ENCODE measurements at places on chromosomes 5 and 9. TPM values are rescaled to one million over a fixed set of nuclear protein-coding genes. Genes with fewer than 3 reads are reported as not detected.
A peak's percentile ranks its signal among the peaks of the same experiment; 100 is the strongest.

GRCh38 chr9:98580956-98581355, 127.8 kb downstream of the GABBR2 start:
- H3K27ac ChIP-seq = no peak overlapping the region
- H3K4me1 ChIP-seq = no peaks in the 10 kb centered on the region
- H3K36me3 ChIP-seq = no peaks in the 10 kb centered on the region
- no peak for DNase-seq

Gene SOX30
- total RNA-seq = 0.09 TPM

Gene FABP6
- not detected for total RNA-seq

Gene PTGER4
- total RNA-seq = 17.2 TPM

Gene LCNL1
- 1.4 TPM for total RNA-seq

- H3K27me3 ChIP-seq = no peaks in the 10 kb centered on the region
- H3K4me1 ChIP-seq = no peaks in the 10 kb centered on the region
- no peaks in the 10 kb centered on the region for H3K36me3 ChIP-seq
- no peak for DNase-seq
Measured at GRCh38 chr5:140977003-140977402, 10.7 kb downstream of the PCDHAC2 start.

Gene PCDHB10
- total RNA-seq = 2.3 TPM

DNA sequence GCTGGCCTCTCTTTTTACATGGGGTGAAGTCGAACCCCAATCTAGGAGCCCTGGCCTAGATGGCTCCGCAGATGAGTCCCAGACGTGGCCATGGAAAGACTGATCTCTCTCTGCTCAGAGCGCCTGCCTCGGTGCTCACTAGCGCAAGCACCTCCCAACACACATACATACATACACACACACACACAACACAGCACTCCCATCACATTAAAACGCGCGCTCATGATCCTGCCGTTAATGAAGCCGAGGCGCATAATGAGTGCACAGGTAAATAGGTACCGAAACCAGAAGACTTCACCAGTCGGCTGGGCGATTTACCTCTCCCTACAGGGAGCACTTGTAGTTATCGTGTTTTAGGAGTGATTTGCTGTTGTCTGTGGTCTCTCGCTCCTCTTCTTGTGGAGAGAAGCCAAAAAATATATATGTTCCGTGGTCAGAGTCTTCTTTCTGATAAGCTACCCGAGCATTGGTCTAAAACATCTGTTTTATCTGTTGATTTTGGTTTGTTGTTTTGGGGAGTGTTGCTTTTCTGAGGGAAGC, 207.7 kb downstream of the MEF2C start:
- H3K36me3 ChIP-seq = no peaks in the 10 kb centered on the region
- H3K4me3 ChIP-seq = peak overlapping the region; percentile 37
- peaks cover 78% of the 10 kb centered on the region for H3K27me3 ChIP-seq
- no peak overlapping the region for H3K27ac ChIP-seq
- DNase-seq = no peak
- peaks cover 7% of the 10 kb centered on the region for H3K4me1 ChIP-seq

Gene RGS3
- total RNA-seq = 114 TPM

- H3K36me3 ChIP-seq = no peaks in the 10 kb centered on the region
- H3K4me1 ChIP-seq = peaks cover 3% of the 10 kb centered on the region
- no peak overlapping the region for H3K4me3 ChIP-seq
- no peak for DNase-seq
- H3K27me3 ChIP-seq = peaks cover 3% of the 10 kb centered on the region
Measured at GRCh38 chr9:36815023-36815422, 219.0 kb downstream of the PAX5 start.

DNA sequence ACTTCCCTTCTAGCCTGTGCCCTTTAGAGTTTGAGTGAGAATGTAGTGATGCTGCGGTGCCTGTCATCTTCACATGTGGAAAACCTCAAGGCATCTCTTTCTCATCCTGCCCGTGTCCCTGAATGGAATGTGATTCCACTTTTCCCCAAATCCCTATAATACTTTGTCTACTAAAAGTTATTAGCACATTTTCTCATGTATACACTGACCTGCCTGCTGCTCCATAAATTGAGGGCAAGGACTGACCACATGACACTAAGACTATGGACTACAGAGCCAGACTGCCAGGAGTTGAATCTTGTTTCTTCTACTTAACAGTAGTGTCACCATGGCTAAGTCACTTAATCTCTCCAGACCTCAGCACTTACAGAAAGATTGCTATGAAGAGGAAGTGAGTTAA, 93.0 kb downstream of the TEK start:
- no peaks in the 10 kb centered on the region for H3K36me3 ChIP-seq
- H3K27ac ChIP-seq = no peak overlapping the region
- H3K27me3 ChIP-seq = no peaks in the 10 kb centered on the region
- no peak for DNase-seq
- no peaks in the 10 kb centered on the region for H3K4me1 ChIP-seq

DNA sequence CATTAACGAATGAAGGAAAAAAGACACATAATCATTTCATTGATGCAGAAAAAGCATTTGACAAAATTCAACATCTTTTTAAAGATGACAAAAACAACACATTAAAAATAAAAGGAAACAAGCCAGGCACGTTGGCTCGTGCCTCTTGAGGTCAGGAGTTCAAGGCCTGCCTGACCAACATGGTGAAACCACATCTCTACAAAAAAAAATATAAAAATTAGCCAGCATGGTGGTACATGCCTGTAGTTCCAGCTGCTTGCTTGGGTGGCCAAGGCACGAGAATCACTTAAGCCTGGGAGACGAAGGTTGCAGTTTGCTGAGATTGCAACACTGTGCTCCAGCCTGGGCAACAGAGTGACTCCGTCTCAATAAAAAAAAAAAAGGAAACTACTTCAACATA, 77.0 kb downstream of the ERCC6L2 start:
- H3K4me3 ChIP-seq = no peak overlapping the region
- no peaks in the 10 kb centered on the region for H3K4me1 ChIP-seq

Gene GPR21
- total RNA-seq = 4.1 TPM

DNA sequence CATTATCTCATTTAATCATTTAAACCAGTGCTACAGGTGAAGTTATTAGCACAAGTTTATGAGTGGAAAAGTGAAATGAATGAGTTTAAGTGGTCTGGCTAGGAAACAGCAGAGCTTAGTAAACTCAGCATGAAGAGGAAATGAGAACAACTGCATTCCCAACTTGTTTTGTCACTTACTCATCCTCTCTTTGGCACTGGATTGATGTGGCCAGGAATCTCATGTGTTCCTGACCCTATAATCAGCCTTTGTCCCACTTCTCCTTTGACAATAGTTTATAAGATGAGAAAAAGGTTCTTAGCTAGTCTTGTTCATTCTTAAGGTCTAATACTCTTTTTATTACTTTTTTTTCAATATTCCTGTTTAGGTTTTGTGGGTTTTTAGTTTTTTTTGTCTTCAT, 559.2 kb upstream of the TLE4 start:
- no peaks in the 10 kb centered on the region for H3K36me3 ChIP-seq
- H3K27ac ChIP-seq = no peak overlapping the region
- DNase-seq = no peak
- no peaks in the 10 kb centered on the region for H3K4me1 ChIP-seq
- no peaks in the 10 kb centered on the region for H3K27me3 ChIP-seq

- peak within 1 kb of the TSS; percentile 5 for H3K27ac ChIP-seq
- DNase-seq = peak; percentile 88
Measured at GRCh38 chr5:122078116-122079110, at the start of gene LOX. Gene LOX, minus strand, starts transcription at chr5:122078259. Its CDS starts 274 bp downstream, at chr5:122077985.

Gene PFN3
- not detected for total RNA-seq

Gene SLC36A2
- total RNA-seq = 1.8 TPM

DNA sequence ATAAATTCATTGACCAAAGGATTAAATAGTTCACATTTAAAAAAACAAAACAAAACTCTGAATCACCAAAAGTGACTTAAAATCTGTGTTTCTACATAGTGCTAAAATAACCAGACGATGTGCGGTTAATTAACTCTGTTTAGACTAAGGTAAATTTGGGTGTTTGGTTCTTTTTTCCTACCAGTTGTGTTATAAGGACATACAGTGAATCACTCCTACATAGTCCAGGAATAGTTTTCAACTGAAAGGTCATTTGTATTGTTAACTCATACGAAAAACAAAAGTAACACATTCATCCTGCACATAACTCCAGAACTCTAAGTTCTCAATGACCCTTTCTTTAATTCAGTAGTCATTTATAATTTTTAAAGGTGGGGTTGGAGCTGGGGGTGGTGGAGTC, 203.7 kb downstream of the GLIS3 start:
- H3K4me3 ChIP-seq = no peak overlapping the region
- no peak for DNase-seq
- H3K27me3 ChIP-seq = no peaks in the 10 kb centered on the region
- no peak overlapping the region for H3K27ac ChIP-seq
- no peaks in the 10 kb centered on the region for H3K4me1 ChIP-seq

GRCh38 chr9:117952581-117952980, 248.4 kb downstream of the TLR4 start:
- H3K4me1 ChIP-seq = no peaks in the 10 kb centered on the region
- no peak overlapping the region for H3K27ac ChIP-seq
- H3K4me3 ChIP-seq = no peak overlapping the region
- DNase-seq = no peak
- no peaks in the 10 kb centered on the region for H3K36me3 ChIP-seq

- no peaks in the 10 kb centered on the region for H3K27me3 ChIP-seq
- DNase-seq = peak; percentile 87
- no peak overlapping the region for H3K27ac ChIP-seq
Measured at GRCh38 chr9:127741831-127742434, 6.8 kb upstream of the TOR2A start.

Gene RCL1
- 22.8 TPM for total RNA-seq

Gene OR2Y1
- total RNA-seq = not detected

Gene SELENOP
- 305 TPM for total RNA-seq

DNA sequence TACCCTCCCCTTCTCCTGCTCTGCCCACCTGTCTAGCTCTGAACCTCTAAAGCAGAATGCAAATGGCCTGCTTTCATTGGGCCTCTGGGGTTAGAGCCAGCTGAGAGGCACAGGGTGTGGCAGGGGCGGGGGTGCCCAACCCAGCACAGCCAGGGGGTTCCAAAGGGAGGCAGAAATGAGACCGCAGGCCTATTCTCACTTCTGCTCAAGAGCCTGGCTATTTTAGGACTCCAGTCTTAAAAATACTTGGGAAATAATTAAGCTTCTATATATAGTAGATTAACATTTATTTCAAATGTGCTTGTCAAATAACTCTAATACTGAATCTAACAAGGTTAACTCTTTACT, 5.7 kb downstream of the QSOX2 start:
- no peak for DNase-seq
- no peaks in the 10 kb centered on the region for H3K36me3 ChIP-seq
- no peak overlapping the region for H3K27ac ChIP-seq
- H3K4me3 ChIP-seq = no peak overlapping the region
- peaks cover 12% of the 10 kb centered on the region for H3K4me1 ChIP-seq

DNA sequence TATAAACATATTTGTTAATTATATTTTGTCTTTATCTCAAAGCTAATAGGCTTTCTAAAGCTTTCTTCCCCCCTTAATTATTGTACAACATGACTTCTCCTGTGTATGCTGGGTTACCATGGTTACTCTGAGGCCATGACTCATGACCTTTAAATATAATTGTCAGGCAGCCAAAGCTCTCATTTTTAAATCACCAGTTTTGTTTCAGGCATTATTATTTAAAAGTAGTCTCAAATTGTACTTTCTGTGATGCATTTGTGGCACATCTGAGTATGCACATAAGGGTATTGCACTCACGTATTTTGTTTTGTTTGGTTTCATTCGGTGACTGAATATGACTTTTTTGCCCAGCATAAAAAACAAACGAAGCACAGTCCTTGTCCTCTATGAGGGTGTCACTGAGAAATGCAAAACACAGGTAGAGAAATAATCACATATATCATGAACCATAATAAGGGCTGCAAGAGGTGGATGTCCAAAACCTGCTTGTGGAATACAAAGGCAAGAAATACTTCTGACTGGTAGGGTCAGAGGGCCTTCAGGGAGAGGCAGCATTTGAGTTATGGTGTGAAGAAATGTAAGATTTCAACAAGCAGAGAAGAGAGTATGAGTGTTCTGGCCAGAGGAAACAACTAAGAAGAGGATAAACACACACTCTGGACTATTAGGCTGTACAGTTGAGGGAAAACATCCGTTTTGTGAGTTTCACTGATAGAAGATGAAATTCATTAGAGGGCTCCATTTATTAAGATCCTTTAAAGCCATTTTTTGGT, 2.1 kb downstream of the CCDC192 start:
- no peaks in the 10 kb centered on the region for H3K4me1 ChIP-seq
- no peaks in the 10 kb centered on the region for H3K36me3 ChIP-seq
- DNase-seq = no peak
- H3K4me3 ChIP-seq = no peak overlapping the region

DNA sequence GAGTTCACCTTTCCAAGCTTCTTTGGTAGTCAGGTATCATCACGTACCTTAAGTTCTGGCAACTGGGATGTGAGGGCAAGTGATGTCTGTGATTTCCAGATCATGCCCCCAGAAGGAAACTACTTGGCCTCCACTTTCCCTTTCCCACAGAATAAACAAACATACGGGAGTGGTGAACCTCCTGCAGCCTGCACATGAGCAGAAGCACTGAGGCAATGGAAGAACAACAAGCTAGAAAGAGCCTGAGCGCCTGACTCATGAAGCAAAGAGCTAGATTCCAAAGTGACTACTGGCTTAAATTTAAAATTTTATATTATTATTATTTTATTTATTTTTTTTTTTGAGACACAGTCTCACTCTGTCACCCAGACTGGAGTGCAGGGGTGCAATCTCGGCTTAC, 35.0 kb downstream of the ARL15 start:
- H3K27ac ChIP-seq = no peak overlapping the region
- peaks cover 19% of the 10 kb centered on the region for H3K4me1 ChIP-seq
- no peaks in the 10 kb centered on the region for H3K36me3 ChIP-seq
- H3K4me3 ChIP-seq = no peak overlapping the region
- H3K27me3 ChIP-seq = no peaks in the 10 kb centered on the region
- no peak for DNase-seq

DNA sequence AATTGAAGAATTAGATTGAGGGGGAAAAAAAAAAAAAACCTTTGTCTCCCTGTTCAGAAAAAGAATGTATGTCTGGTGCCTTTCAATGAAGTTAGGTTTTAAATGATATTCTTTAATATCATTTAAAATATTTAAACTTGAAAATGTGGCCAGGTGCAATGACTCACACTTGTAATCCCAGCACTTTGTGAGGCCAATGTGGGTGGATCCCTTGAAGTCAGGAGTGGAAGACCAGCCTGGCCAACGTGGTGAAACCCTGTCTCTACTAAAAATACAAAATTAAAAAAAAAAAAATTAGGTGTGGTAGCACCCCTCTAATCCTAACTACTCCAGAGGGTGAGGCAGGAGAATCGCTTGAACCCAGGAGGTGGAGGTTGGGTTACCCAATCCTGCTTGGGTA, 111.1 kb upstream of the RASA1 start:
- no peak overlapping the region for H3K4me3 ChIP-seq
- H3K4me1 ChIP-seq = no peaks in the 10 kb centered on the region
- H3K27ac ChIP-seq = no peak overlapping the region
- no peaks in the 10 kb centered on the region for H3K36me3 ChIP-seq
- H3K27me3 ChIP-seq = no peaks in the 10 kb centered on the region
- DNase-seq = no peak

Gene LURAP1L
- 11.1 TPM for total RNA-seq

GRCh38 chr9:133978226-133978898, 13.8 kb downstream of the VAV2 start:
- H3K4me1 ChIP-seq = no peaks in the 10 kb centered on the region
- DNase-seq = peak; percentile 41
- no peak overlapping the region for H3K27ac ChIP-seq
- no peak overlapping the region for H3K4me3 ChIP-seq
- no peaks in the 10 kb centered on the region for H3K27me3 ChIP-seq
- no peaks in the 10 kb centered on the region for H3K36me3 ChIP-seq

Gene TPRN
- 49.5 TPM for total RNA-seq

Data from kidney (tissue), 22 donors.